Naive thymus-derived CD8-positive, alpha-beta T cell (primary cell): ENCODE measurements at places on chromosomes 4 and X.

GRCh38 chr4:80452768-80453167, 117.2 kb downstream of the CFAP299 start:
- DNase-seq = no peak

DNA sequence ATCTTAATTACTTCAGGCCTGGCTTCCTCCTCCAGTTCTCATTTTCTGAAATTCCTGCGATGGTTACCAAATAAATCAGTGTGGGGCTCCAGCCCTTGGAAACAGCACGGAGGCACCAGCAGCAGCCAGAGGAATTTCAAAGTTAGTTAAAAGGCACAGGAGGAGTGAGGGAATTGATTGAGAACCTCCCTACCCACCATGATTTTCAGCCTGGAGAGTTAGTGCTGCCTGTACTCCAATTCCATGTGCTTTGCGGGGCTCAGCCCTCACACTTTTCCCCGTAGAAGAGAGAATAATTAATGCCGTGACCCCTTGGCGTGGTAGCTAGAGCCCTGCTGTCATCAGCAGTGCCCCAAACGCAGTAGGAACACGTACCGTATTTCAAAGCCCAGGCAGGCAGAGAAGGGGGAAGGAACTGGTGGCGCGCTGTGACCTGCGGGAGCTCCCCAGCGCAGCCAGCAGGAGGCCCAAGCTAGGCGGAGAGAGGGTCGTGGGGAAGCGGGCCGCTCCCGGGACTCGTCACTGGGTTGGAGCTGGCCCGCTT, 84.0 kb upstream of the IGFBP7 start:
- no peak for DNase-seq

- no peak for DNase-seq
Observed at GRCh38 chr4:75002381-75002780, 69.5 kb downstream of the PARM1 start.

DNA sequence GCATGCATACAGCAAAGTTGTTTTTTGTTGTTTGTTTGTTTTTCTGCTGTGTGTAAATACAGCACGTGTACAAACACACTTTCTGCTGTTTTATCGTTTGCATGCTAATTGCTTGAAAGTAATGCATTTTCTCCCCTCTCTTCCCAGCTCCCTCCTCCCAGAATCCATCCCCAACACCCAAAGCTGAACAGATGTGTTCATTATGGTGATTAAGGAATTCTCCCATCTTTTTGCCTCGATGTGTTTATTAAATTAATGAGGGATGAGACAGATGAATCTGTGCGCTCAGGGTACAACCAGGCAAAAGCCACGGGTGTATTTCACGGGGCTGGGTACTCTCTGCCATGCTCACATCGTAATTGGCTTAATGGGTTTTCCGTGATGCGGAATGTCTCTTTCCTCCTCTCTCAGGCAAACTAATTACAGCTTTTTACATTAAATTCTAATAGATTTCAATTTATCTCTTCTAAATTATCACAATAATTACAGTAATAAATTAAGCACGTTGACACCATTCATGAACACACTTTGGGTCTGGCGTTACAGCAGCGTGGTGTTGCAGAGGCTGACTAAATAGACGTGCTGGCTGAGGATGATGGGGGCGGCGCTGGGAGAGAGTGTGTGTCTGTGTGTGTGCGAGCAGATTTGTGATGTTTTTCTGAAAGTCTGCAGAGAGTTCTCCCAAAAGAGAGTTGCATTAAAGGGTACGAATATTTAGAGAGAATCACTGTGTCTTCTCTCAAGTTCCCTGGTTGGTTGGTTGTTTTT, 117.7 kb downstream of the CRLF2 start:
- no peak for DNase-seq

GRCh38 chr4:151524610-151525009, 115.6 kb downstream of the FHIP1A start:
- no peak for DNase-seq

GRCh38 chr4:98609934-98610333, 48.5 kb downstream of the TSPAN5 start:
- no peak for DNase-seq

- DNase-seq = no peak
Observed at GRCh38 chrX:148448686-148449085, 51.7 kb upstream of the AFF2 start.
